ENCODE measurements at places on chromosomes 2 and 18.

GRCh38 chr2:235480614-235481013, 13.2 kb upstream of the AGAP1 start:
- no peak for DNase-seq

GRCh38 chr2:8500124-8501054, 181.5 kb upstream of the ID2 start:
- DNase-seq: no peak

- DNase-seq: no peak
These were observed 3.3 kb upstream of the WNT10A start for GRCh38 chr2:218877331-218877730.

DNA sequence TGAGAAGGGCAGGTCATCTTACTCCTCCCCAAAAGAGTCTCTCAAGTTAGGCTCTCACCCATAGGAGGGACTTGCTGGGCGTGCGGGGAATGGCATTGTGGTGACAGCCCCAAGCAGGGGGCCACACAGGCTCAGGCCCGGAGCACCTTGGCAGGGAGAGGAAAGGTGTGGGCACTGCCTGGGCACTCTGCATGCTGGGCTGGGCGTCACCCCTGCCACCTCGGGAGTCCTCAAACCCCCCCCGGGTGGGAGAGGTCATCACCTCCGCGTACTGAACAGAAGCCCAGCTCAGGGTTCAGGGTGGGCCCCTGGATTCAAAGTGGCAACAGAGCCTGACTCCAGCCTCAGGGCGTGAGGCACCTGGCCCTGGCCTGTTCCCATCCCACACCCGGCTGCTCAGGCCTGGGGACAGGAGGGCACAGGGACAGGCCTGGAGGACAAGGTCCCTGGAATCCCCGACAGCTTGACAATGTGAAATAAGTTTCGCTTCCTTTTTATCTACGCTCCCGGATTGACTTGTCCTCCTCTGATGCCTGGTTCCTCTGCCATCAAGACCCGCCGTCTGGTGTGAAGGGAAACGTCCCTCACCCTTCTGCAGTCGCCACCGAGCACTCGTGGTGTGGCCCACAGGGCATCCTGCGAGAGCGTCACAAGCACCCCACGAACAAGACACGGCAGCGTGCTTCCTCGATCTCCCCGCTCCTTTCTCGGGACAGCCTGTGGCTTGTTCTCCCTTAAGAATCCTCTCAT, 97.8 kb downstream of the HDAC4 start:
- DNase-seq: no peak

GRCh38 chr18:31407649-31408048, 31.1 kb downstream of the DSG4 start:
- no peak for DNase-seq

- DNase-seq: no peak
These were observed 6.7 kb downstream of the SPATA3 start for GRCh38 chr2:231002641-231003040.

DNA sequence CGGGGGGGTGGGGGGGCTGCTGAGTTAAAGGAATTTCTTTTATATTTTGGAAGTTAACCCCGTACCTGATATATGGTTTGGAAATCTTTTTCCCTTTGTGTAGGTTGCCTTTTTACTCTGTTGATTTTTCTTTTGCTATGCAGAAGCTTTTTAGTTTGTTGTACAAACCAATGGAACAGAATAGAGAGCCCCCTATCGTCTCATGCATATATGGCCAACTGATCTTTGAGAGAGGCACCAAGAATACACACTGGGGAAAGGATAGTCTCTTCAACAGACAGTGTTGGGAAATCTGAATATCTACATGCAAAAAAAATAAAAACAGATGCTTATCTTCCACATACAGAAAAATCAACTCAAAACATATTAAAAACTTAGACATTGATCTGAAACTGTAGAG, 647.8 kb upstream of the KLHL29 start:
- no peak for DNase-seq
